ENCODE measurements at places on chromosomes 13 and 19. TPM values are rescaled to one million over a fixed set of nuclear protein-coding genes. Genes with fewer than 3 reads are reported as not detected.

Gene DPY19L3
- total RNA-seq = 51.1 TPM

Gene C1QTNF9
- total RNA-seq = not detected

Gene CNN1
- total RNA-seq = 2.3 TPM

Gene LINGO3
- total RNA-seq = 0.25 TPM

Gene ICAM3
- 2.0 TPM for total RNA-seq

Gene PDE4C
- total RNA-seq = 69.8 TPM

Gene PRTN3
- not detected for total RNA-seq

Gene CEACAM4
- total RNA-seq = not detected

Gene ZNF560
- not detected for total RNA-seq

Gene TMPRSS9
- 0.29 TPM for total RNA-seq

All from glutamatergic neuron (in vitro differentiated cells).